Dermis microvascular lymphatic vessel endothelial cell (primary cell): ENCODE measurements at places on chromosomes 4 and X.

- DNase-seq = no peak
These were observed 85.7 kb downstream of the MFAP3L start for GRCh38 chr4:169940460-169940859.

DNA sequence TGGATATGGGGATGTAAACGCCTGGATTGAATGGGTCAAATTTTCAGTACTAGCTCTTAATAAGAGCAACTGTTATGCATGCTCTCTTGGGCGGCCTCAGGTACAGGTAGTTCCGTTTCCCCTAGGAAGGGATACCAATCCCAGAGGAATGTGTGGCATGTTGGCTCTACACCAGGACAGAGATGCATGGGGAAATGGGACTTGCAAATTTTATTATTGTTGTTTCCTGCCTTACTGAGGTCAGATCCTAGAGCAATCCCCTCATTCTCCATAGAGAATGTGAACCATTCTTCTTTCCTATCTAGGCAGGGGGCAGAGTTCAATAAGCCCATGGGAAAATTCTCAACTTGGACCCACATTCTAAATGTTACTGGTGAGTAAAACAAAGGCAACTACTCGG, 361.8 kb upstream of the FGF16 start:
- peak; percentile 86 for DNase-seq

GRCh38 chr4:169604903-169605331, 7.5 kb downstream of the NEK1 start:
- DNase-seq = no peak

- no peak for DNase-seq
These were observed 34.0 kb downstream of the NAF1 start for GRCh38 chr4:163132469-163133218.

DNA sequence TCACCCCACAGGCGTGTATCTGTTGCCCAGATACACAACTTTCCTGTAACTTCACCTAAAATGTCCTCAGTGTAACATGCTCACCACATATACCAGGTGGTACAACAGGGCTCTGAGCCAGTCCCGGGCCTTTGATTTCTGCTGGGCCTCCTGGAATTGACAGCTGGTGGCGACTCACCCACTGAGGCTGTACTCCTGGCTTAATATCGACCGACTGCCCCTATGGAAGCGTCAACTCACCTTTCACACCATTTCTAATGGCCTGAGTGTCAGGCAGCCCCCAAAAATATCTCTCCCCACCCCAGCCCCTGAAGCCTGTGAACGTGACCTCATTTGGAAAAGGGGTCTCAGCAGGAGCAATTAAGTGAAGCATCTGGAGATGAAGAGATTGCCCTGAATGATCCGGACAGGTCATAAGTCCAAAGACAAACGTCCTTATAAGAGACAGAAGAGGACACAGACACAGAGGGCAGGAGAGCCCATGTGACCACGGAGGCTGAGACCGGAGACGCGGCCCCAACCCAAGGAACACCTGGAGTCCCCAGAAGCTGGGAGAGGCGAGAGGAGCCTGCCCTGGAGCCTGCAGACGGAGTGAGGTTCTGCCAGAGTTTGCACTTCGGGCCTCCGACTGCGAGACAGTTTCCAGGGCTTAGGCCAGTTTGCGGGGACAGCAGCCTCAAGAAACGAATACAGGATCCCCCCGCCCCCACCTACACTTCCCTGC, 12.6 kb upstream of the MXD4 start:
- DNase-seq = no peak

- DNase-seq = no peak
These were observed 20.3 kb upstream of the HMX1 start for GRCh38 chr4:8891646-8892555.

DNA sequence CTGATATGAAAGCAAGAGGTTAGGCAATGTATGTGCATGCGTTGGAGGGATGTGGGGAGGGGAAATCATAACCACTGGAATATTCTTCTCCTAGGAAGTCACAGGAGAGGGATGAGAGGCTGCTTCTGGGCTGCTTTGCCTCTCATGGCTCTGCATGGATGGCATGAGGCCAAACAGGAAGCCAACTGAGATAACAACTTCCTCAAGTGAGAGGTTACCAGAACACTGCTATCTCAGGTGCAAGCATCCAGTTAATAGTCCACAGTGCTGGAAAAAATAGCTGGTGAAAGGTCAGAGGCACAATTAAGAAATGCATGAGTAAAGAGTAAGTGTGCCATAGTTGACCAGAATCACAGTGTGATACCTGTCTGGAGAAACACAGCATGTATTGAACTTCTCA, 113.3 kb downstream of the ELOVL6 start:
- peak; percentile 40 for DNase-seq

GRCh38 chr4:181105487-181105886, 1137.7 kb upstream of the TENM3 start:
- no peak for DNase-seq
